Inflammatory macrophage treated with lipopolysaccharide for 4 hours (primary cell): ENCODE measurements at places on chromosomes 7 and 10.

GRCh38 chr7:54260941-54261371 lies 281.2 kb upstream of the VSTM2A start:
- no peak for DNase-seq

DNA sequence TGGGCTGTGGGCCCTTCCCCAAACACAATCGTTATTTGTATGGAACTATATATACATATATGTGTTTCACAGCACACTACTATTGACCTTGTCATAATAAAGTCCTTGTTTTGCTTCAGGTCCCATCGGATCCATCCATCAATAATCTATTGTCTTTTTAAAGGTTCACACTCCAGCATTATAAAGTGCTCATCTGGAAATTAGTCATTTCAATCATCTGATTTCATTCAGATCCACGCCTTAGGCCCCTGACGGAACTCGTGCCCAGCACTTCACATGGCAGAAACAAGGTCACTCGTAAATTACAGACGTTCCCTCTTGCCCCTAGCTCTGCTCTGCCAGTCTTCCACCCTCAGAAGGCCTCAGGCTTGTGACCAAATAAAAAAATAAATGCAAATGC lies 133.1 kb upstream of the PPP2R2D start:
- DNase-seq, result no peak

DNA sequence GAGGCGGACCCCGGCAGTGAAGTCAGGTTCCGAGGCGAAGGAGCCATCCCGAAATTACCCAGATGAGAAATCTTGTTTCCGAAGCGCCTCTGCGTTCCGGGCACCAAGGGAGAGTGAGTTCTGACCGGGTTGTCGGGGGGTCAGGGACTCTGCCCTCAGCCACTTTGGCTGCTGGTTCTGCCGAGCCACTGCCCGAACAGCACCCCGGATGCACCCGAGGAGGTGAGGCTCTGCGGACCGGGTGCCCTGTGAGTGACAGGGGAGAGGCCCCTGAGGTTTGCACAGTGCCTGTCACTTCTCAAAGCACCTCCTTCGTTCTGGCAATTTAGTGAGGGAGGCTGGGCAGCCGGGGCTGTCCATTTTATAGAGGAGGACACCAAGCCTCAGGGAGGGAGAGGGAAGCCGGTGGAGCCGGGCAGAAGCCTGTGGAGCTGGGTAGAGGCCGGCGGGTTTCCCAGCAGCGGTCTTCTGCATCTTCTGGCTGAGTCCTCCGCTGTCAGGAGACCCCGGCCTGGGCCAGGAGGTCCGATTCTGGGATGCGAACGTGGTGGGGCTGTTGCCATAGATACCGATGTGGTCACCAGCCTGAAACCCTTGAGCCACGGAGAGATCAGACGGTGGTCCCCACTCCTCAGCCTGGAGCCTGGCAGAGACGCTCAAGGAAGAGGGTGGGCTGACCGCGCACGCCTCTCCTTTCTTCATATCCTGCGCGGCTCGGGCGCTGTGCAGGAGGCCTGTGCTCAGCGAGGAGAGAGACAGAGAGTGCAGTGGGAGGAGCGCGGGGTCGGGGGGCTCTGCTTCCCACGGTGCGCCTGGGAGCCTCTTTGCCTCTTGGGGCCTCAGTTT lies 18.9 kb upstream of the SHH start:
- no peak for DNase-seq

GRCh38 chr10:106302961-106303360 lies 861.5 kb downstream of the SORCS1 start:
- no peak for DNase-seq

GRCh38 chr10:124448696-124449169 lies 1.1 kb downstream of the NKX1-2 start:
- DNase-seq, result no peak

DNA sequence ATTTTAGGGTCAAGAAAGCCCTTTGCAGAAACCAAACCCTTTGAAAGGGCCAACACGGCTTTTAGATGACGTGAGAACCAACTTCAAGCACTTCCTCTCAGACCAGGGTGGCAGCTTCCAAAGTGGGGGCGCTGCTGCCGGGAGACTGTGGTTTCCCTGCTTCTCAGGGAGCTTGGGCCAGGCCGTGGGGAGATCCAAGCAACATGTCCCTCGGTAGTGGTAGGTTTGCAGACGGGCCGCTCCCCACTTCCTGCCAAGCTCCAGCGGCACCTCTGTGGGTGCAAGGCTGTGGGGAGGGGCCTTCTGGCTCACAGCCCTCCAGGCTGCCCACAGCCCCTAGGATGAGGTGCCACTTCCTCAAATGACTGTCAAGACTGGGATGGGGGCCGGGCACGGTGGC lies 132.4 kb downstream of the FAM53B start:
- peak; percentile 31 for DNase-seq

DNA sequence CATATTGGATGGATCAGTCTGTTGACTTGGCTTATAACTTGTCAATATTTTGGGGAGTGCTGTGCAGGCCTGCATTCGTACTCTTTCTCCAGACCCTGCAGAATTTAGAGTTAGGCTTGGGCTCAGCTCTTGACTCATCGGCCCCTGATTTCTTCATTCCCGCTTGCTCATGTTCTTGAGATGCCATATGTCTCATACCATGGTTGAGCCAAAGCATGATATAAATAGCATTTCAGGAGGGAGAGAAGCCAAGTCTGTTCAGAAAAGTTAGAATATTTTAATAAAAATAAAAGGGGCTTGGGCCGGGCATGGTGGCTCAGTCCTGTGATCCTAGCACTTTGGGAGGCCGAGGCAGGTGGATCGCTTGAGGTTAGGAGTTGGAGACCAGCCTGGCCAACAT lies 898.1 kb downstream of the TYW1 start:
- no peak for DNase-seq

GRCh38 chr10:13973742-13974141 lies 357.0 kb downstream of the FRMD4A start:
- no peak for DNase-seq

DNA sequence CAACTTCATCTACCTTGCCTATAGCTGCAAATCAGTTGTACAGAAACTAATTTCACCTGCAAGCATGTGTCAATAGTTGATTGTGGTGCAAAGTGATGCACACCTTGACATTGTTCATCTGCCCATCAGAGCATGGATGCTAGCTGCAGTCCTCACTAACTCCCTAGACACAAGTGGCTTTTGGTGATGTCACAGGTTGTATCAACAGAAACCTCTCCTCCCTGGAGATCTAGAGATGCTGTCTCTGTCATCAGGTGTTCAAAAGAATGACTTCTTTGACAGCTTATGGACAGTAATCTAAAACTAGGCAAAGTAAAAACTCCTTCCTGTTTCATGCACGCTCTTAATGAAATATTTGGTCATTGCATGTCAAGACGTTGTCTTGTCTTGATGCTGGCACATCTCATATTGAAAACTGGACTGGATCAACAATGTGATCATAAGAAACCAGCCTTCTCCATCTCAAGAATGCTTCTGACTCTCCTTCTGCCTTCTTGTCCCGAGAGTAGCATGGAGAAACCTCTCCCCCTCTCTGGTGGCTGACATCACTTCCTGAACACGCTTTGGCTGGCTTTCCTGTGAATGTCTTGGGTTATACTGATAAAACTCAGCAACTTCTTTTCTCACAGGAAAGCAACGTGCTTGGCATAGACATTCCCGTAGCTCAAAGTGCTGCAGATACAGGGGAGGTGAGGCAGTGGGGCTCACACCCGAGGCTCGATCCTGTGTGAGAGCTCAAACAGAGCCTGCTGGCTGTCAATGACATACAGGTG lies 176.2 kb upstream of the CDCA7L start:
- no peak for DNase-seq

- no peak for DNase-seq
These were observed 351.8 kb upstream of the SEMA3A start for GRCh38 chr7:84546403-84546802.

GRCh38 chr7:26992670-26993069 lies 103.1 kb downstream of the HOXA1 start:
- no peak for DNase-seq

DNA sequence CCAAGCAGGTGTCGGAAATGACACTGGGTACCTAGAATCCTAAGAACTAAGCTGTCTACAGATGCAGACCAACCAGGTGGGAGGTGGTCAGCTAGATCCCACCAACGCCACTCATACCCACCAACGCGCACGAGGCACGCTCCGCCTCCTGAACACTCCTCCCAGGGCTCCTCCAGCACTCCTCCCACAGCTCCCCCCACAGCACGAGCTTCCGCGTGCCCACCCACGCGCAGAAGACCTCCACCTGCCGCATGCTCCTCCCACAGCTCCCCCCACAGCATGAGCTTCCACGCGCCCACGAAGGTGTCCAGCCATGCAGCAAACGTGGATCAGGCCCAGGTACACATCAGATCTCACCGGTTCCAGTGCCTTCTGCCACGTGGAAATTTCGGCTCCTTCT lies 196.0 kb downstream of the MAD1L1 start:
- no peak for DNase-seq
